ENCODE measurements at places on chromosomes 4 and X. TPM values are rescaled to one million over a fixed set of nuclear protein-coding genes. Genes with fewer than 3 reads are reported as not detected.
A peak's percentile ranks its signal among the peaks of the same experiment; 100 is the strongest.

DNA sequence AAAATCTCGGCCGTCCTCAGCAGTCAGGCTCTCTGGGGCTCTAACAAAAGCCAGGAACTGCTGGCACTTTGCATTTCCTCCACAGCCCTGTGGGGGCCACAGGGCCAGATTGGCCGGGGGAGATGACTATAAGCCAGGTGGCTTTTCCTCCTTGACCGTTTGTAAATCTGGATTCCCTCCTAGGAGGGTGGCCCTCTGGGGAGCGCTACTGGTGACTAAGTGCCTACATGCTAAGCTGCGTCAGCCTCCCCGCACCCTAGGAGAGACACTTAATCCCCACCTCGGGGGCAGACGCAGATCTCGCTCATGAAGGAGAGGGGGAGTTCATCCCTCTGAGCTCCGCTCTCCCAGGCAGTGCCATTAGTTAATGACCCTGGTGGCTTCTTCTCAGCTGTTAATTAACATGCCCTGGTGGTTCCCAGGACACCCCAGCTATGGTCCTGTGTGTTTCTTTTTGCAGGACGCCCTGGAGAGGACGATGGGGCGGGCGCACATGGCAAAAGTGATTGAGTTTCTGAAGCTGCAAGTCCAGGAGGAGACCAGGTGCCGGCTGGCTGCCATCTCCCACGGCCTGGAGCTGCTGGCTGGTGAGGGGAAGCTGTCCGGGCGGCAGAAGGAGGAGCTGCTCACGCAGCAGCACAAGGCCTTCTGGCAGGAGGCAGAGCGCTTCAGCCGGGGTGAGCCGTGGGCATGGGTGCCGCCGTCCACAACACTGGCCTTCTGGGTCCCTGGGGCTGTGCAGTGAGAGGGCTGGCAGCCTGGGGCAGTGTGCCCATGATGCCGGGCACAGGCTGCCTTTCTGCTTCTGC, 41.6 kb downstream of the EVC start:
- H3K4me1 ChIP-seq = peaks cover 41% of the 10 kb centered on the region
- no peak overlapping the region for H3K27ac ChIP-seq
- H3K27me3 ChIP-seq = no peaks in the 10 kb centered on the region
- H3K4me3 ChIP-seq = no peak overlapping the region
- peaks cover 34% of the 10 kb centered on the region for H3K36me3 ChIP-seq

- no peak for DNase-seq
- no peaks in the 10 kb centered on the region for H3K36me3 ChIP-seq
- no peak overlapping the region for H3K27ac ChIP-seq
- no peak overlapping the region for H3K4me3 ChIP-seq
- H3K4me1 ChIP-seq = no peaks in the 10 kb centered on the region
- H3K27me3 ChIP-seq = no peaks in the 10 kb centered on the region
Observed at GRCh38 chrX:106718709-106719108, 7.8 kb upstream of the RNF128 start.

- DNase-seq = no peak
- H3K27me3 ChIP-seq = no peaks in the 10 kb centered on the region
- no peak overlapping the region for H3K27ac ChIP-seq
- no peak overlapping the region for H3K4me3 ChIP-seq
Observed at GRCh38 chrX:44042751-44043150, 69.6 kb upstream of the NDP start.

- H3K27ac ChIP-seq = no peak overlapping the region
- no peaks in the 10 kb centered on the region for H3K4me1 ChIP-seq
- no peak for DNase-seq
- no peaks in the 10 kb centered on the region for H3K36me3 ChIP-seq
Observed at GRCh38 chr4:7150036-7150635, 42.2 kb upstream of the SORCS2 start.

DNA sequence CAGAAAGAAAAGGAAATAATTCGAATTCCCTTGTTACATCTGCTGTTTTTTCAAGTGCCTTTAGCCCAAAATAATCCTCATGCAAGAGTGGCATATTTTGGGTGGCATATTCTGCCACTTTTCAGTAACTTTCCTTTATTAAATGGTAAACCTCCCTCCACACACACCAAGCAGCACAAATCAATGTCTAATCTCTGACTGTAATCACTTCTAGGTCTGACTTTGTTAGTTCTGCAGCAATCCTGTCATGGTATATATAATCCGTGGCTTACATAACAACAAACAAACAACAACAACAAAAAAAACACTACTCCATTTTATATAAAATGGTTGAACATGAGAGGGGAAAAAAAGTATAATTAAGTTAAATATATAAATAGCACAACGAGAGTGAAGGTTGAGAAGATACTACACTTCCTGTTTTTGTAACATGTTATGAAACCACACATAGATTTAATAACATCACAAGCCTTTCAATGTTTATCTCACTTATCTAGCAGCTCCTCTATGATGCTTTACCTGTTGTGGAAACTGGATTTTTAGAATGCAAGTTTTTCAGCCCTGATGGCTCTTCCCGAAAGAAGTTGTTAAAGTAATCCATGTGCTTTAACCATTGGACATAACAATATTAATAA, 715.4 kb downstream of the GRXCR1 start:
- no peaks in the 10 kb centered on the region for H3K27me3 ChIP-seq
- H3K27ac ChIP-seq = no peak overlapping the region

GRCh38 chr4:156109943-156110900, 156.6 kb upstream of the CTSO start:
- no peak for DNase-seq
- H3K27ac ChIP-seq = no peak overlapping the region
- H3K36me3 ChIP-seq = no peaks in the 10 kb centered on the region
- H3K4me1 ChIP-seq = peaks cover 4% of the 10 kb centered on the region

GRCh38 chrX:10171249-10171648, 14.5 kb downstream of the CLCN4 start:
- no peak for DNase-seq
- H3K4me1 ChIP-seq = peaks cover 32% of the 10 kb centered on the region
- peaks cover 4% of the 10 kb centered on the region for H3K36me3 ChIP-seq
- no peak overlapping the region for H3K4me3 ChIP-seq
- H3K27me3 ChIP-seq = no peaks in the 10 kb centered on the region
- H3K27ac ChIP-seq = no peak overlapping the region

DNA sequence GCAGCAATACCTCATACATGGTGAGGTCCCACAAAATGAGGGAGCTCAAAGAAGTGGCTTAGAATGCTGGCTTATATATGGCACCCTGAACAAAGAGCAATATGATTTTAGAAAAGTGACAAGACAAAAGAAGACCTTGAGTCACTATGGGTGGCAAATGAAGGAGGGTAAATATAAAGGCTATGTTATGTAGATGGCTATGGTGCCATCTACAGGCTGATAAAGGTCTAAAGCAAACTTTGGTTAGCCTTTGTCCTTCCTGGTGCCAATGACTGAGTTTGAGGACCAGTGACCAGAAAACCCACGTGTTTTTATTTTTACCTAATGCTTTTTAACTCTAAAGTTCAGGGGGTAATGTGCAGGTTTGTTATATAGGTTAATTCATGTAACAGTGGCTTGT, 151.8 kb downstream of the CCNG2 start:
- H3K27ac ChIP-seq = no peak overlapping the region
- no peak overlapping the region for H3K4me3 ChIP-seq
- no peaks in the 10 kb centered on the region for H3K27me3 ChIP-seq
- peak; percentile 23 for DNase-seq

DNA sequence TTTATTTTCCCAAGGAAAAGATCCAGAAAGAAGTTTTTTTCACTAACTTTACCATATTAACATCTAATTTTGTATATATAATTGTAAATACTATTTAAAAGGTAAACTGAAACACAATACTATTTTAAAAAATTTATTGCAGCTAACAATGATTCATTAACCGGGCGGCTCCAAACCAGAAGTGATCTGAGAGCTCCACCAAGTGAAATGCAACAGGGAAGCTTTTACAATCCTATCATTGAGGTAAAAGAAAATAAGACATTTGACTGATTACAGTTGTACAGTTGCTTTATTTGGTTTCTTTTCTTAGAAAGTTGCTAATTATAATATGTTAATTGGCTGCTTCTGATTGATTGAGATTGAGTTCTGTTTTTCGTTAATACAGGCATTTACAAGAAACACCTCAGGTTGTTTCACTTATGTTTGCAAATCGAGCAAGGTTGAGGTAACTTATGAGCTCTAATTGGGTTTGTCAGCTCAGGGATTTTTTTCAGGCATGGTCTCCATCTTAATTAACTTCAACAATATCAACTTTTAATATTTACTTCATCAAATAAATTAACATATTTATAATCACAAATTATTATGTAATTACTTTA, 220.2 kb upstream of the UGT8 start:
- no peaks in the 10 kb centered on the region for H3K36me3 ChIP-seq
- peaks cover 2% of the 10 kb centered on the region for H3K4me1 ChIP-seq
- no peak for DNase-seq
- no peaks in the 10 kb centered on the region for H3K27me3 ChIP-seq

DNA sequence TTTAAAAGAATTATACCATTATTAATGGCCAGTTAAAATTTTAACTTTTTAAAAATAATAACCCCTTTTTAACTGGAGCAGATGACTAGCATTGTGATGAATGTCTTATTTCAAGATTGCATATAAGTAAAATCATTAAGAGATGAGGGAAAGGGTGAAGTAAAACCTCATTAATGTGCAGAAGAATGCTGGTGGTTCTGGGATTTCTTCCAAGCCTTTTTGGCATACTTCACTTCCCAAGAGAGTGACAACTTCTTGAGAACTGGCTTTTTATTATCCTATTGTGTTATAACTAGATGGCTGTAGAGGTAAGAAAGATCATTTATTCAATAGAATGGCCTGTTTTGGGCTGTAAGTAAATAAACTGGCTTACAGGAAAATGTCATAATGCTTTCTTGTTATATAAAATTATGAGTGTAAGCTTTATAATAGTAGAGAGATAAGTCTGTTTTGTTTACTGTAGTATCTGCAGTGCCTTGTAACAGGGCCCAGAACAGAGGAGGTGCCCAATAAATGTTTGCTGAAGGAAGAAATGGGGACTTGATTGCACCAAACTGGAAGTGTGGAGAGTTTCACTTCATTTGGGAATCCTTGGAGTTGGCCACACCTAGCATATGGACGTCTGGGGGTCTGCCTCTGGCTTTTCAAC, 242.9 kb upstream of the PITX2 start:
- H3K27ac ChIP-seq = no peak overlapping the region
- DNase-seq = no peak
- no peak overlapping the region for H3K4me3 ChIP-seq
- H3K4me1 ChIP-seq = peaks cover 15% of the 10 kb centered on the region

DNA sequence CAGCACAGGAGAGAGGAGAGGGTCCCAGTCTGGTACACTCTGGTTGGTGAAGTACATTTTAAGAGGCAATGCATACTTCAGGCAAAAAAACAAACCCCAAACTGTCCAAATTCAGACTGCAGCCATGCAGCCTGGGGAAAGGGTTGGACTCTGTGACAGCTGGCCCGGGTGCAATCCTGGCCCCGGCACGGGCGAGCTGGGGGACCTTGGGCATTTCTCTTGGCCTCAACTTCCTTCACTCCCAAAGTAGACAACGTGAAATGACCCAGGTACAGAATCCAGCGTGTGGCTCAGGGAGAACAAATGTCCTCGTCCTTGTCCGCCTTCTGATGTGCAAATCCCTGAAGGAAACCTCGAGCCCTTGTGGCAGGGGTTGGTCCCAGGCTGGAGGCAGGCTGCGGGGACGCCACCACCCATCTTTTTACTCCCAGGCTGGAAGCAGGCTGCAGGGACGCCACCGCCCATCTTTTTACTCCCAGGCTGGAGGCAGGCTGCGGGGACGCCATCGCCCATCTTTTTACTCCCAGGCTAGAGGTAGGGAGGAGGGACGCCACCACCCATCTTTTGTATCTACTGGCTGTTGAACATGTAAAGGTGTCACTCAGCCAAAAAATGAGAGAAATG, 62.3 kb downstream of the ACOX3 start:
- H3K36me3 ChIP-seq = no peaks in the 10 kb centered on the region
- H3K27ac ChIP-seq = no peak overlapping the region
- H3K27me3 ChIP-seq = no peaks in the 10 kb centered on the region
- DNase-seq = no peak
- H3K4me3 ChIP-seq = no peak overlapping the region

DNA sequence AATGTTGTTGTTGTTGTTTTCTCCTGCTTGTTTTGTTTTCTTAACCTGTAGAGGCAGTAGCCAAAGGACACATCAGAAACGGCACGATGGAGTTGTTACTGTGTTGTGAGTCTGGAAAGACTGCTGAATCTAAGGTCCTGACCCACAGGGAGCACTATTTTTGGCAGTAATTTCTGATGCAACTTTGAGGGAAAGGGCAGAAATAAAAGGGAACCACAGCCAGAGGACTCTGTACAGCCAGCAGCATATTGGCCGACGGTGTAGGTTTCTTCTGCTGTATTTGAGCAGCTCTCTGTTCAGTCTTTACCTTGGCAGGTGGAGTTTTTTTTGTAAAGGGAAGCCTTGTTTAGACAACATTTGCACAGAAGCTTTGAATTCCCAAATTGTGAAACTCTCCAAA, 203.0 kb upstream of the GPR101 start:
- no peaks in the 10 kb centered on the region for H3K36me3 ChIP-seq
- H3K27ac ChIP-seq = no peak overlapping the region
- no peak for DNase-seq
- no peaks in the 10 kb centered on the region for H3K4me1 ChIP-seq
- H3K27me3 ChIP-seq = no peaks in the 10 kb centered on the region
- no peak overlapping the region for H3K4me3 ChIP-seq

DNA sequence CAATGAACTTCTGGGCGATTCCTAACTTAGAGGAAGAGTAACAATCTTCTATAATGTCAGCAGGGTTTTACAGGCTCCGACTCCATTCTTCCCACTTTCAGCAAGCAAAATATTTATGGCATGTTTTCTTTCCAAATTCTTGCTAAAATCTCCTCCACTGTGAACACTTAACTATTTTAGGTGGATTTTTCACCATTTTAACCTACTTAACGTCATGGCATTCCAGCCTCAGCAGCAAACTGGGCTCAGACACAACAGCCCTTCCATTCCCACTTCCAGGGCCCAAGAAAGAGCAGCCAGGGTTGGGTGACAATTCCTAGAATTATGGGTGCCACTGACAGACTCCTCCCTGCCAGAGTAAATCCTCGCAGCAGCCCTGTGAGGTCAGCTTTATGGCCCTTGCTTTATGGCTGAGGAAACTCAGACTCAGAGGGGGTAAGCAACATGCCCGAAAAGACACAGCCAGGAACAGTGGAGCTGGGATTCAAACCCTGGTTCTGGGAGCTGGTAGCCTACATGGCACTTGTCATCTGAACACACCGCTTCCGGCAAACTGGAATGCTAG, 112.8 kb upstream of the MAP3K15 start:
- no peak overlapping the region for H3K4me3 ChIP-seq
- DNase-seq = no peak

DNA sequence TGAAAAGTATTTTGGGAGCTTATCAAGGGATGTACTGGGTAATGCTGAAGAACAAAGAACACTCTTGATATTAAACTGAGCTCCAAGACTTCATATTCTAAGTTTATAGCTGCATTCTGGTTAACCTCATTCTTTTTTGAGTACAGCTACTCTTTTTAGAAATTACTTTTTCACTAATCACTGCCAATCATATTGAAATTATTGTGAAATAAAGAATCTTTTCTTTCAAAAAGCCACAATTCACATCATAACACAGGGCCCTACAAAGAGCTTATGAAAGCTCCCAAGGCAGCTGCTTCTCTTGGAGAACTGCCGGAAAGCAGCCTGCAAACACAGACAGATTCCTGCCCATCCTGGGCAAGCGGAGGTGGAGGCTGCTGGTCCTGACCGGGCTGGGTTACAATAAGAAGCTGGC, 121.4 kb downstream of the RNF150 start:
- H3K4me1 ChIP-seq = no peaks in the 10 kb centered on the region
- H3K27ac ChIP-seq = no peak overlapping the region
- no peak overlapping the region for H3K4me3 ChIP-seq
- no peaks in the 10 kb centered on the region for H3K27me3 ChIP-seq
- DNase-seq = no peak

CSAG3 gene
- total RNA-seq = not detected

RTL3 gene
- 2.7 TPM for total RNA-seq

USP17L27 gene
- not detected for total RNA-seq

FAM53A gene
- 0.39 TPM for total RNA-seq

Measured in SJSA1 (cell line).